ENCODE measurements at places on chromosomes 13 and 19. TPM values are rescaled to one million over a fixed set of nuclear protein-coding genes. Genes with fewer than 3 reads are reported as not detected.

The CGB5 gene
- total RNA-seq: not detected

DNA sequence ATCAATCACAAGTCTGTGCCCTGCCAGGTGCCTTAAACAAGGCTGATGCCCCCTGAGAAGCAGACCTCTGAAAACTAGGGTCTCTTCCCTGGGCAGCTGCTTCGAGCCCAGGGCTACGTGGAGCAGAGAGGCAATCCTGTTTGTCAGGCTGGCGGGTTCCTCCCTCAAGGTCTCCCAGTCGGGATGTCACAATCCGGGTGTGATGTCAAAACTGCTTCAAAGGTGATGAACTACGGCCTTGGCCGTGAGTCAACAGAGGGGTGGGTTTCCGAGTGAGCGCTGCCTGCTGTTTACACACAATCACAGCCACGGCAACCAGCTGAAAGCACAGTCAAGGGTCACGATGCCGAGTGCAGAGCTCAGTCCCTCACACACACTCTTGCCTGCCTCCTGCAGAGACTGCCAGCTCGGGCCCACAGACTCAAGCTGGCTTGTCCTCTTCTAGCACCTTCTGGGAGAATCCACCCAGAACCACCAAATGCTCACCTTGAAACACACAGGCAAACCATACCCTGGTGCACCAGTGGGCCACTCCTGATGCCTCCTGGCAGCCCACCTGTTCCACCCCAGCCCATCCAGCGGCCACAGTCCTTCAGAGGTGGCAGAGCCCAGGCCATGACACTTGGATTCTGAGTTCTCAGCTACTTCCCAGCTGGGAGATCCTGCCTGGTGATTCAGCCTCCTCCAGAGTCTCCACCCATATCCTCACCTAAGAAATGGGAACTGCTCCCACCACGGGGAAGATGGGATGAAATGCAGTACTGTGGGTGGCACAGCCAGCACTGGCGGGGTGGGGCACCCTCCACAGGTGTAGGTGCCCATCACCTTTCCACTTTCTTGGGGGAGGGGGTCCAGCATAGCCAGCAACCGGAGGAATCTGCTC lies 6.8 kb downstream of the ELL start:
- peak; percentile 95 for DNase-seq

DNA sequence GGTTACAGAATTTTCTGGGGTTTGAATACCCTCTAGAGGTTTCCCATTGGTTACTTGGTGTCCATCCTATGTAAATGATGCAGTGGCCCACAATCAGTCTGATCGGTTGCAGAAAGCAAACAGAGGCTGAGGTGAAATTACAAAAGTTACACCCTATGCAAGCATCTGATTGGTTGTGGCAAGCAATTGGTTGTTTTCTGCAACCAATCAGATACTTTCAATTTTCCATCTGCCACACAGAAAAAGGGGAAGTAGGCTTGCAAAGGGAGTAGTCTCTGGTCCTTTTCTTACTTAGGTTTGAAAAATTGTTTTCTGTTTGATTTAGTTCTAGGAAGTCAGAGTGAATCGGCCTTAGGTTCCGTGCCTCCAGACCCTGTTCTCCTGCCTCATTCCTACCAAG lies 93.1 kb downstream of the WTIP start:
- DNase-seq: no peak

The PSG11 gene
- not detected for total RNA-seq

DNA sequence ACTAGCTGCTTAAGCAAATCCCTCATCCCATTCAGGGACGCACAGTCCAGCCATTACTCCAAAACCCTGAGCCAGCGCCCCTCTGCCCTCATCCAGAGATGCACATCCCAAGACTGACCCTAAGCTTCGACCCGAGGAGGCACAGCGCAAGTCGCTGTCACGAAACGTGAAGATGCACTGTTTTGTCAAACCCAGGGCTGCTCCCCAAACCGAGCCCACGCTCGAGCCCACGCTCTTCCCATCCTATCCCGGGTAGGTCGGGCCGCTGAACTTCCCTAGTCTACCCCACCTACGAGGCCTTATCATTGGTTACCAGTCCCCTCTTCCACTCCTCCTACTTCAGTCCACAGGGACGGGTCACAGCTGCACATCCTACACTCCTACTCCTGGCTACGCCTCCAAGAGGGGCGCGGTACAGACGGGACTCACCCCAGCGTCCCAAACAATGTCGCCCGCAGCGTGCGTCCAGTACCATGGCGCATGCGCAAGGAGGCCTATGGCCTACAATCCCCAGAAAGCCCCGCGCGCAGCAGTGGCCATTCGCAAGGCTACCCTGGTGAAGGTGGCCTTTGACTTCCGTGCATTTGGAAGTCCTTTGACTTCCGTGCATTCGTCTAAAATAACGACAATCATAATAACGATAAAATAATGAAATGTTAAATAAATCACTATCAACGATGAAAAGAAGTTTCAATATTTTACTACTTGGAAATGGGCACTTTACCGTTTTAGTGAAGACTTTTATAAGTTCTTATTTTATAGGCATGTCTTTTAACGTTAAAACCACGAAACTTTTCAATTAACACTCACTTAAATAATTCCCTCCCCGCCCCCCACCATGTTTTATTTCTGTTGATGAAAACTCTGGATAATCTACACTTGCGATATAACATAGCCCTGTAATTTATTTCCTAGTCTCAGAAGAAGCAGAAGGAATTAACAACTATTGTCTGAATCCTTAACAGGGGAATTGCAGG lies at the start of gene ZNF285:
Gene ZNF285, minus strand, starts transcription at position 470 of the 977 bp plus-strand sequence. CDS start 4,395 bp downstream, outside the sequence.
- DNase-seq: peak; percentile 94

- DNase-seq: no peak
These were observed 32.1 kb downstream of the CERS1 start for GRCh38 chr19:18863843-18864362.
